Osteocyte (in vitro differentiated cells): ENCODE measurements at places on chromosomes 11 and 22. TPM values are rescaled to one million over a fixed set of nuclear protein-coding genes. Genes with fewer than 3 reads are reported as not detected.

GRCh38 chr11:75351541-75351790 lies at the start of gene ARRB1:
Gene ARRB1 (minus strand): TSS chr11:75351661. CDS start chr11:75351607, 54 bp downstream.
- H3K4me1 ChIP-seq: peaks cover 56% of the 10 kb centered on the region
- no peaks in the 10 kb centered on the region for H3K27me3 ChIP-seq
- H3K36me3 ChIP-seq: no peaks in the 10 kb centered on the region
- peak within 1 kb of the TSS; percentile 85 for H3K27ac ChIP-seq

GRCh38 chr11:125300791-125301218 lies 136.3 kb downstream of the PKNOX2 start:
- H3K4me1 ChIP-seq: peaks cover 60% of the 10 kb centered on the region
- peaks cover 26% of the 10 kb centered on the region for H3K36me3 ChIP-seq
- no peak overlapping the region for H3K4me3 ChIP-seq
- no peaks in the 10 kb centered on the region for H3K27me3 ChIP-seq

- peaks cover 21% of the 10 kb centered on the region for H3K27me3 ChIP-seq
- no peak overlapping the region for H3K27ac ChIP-seq
- DNase-seq: peak; percentile 57
- no peaks in the 10 kb centered on the region for H3K36me3 ChIP-seq
- no peaks in the 10 kb centered on the region for H3K4me1 ChIP-seq
- H3K4me3 ChIP-seq: no peak overlapping the region
Measured at GRCh38 chr22:48908547-48908946, 919.1 kb downstream of the BRD1 start.

- no peak overlapping the region for H3K27ac ChIP-seq
- no peaks in the 10 kb centered on the region for H3K36me3 ChIP-seq
- no peak for DNase-seq
- H3K4me1 ChIP-seq: no peaks in the 10 kb centered on the region
- H3K27me3 ChIP-seq: peaks cover 7% of the 10 kb centered on the region
- no peak overlapping the region for H3K4me3 ChIP-seq
Measured at GRCh38 chr11:70594031-70594430, 195.7 kb downstream of the CTTN start.

DNA sequence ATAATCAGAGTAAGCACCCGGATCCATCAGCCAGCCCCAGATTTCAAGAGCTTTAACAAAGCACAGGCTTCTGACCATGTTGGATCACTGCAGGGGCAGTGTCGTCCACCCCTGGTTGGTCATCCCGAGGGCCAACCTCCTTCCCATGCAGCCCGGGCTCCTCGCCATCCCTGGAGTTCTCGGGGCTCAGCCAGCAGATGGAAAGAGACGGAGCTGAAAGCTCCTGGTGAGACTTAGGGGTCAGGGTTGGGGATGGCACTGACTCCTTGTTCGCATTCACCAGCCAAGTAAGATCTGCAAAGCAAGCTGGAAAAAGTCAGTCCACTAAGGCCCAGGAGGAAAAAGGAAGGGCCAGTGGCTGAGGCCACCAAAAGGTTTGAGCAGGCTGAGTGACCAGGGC lies 888.9 kb downstream of the BRD1 start:
- H3K27ac ChIP-seq: no peak overlapping the region
- H3K4me3 ChIP-seq: no peak overlapping the region
- H3K27me3 ChIP-seq: peaks cover 3% of the 10 kb centered on the region
- peaks cover 3% of the 10 kb centered on the region for H3K36me3 ChIP-seq
- H3K4me1 ChIP-seq: no peaks in the 10 kb centered on the region

DNA sequence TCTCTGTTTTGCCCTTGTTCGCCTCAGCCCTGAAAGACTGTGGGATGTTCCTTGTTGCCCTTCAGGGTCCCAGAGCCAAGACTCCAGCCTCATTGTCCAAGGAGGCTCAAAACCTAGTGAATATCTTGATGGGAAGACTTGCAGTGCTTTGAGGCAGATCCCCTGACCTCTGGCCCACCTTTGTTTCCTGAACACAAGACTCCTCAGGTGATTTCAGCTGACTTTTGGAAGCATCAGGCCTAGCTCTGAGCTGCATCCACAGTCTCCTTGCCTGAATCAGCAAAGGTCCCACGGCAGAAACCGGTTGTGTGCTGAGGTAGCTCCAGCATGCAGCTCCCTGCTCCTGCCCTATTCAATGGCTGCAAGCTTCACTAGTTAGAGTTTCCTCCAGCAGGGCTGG lies 159.3 kb upstream of the B3GAT1 start:
- H3K27me3 ChIP-seq: peaks cover 5% of the 10 kb centered on the region
- H3K4me3 ChIP-seq: no peak overlapping the region
- no peaks in the 10 kb centered on the region for H3K4me1 ChIP-seq
- no peak for DNase-seq
- H3K36me3 ChIP-seq: no peaks in the 10 kb centered on the region

DNA sequence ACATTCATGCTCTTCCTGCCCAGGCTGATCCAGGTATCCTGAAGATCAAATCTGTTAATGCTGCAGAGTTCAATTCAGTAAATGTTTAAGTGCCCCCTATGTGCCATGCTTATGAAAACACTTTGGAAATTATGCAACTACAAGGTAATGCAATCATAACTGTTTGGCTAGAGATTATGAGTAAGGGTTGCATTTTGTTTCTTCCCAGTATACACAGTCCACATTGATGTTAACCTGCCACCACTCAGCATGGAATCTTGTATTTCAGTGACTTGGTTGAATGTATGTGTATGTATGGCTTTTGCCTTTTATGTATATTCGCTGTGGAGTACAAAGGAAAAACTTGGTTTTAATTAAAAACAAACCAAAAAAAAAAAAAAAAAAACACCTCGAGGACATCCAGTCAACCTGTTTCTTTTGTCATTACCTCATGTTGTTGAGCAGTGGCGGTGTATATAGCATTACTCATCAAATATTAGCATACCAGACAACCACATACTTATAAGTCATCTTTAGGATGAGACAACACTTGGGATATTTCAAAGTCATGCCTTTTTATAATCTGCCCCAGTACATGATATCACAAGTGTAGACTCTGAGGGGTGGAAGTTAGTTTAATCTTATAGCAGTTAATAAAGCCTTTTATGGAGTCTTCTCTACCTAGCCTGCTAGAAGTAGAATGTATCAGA lies 86.1 kb upstream of the HORMAD2 start:
- no peaks in the 10 kb centered on the region for H3K27me3 ChIP-seq
- no peak overlapping the region for H3K4me3 ChIP-seq
- no peak for DNase-seq
- H3K36me3 ChIP-seq: peaks cover 21% of the 10 kb centered on the region
- peaks cover 13% of the 10 kb centered on the region for H3K4me1 ChIP-seq
- H3K27ac ChIP-seq: peak overlapping the region; percentile 60

OR2AT4 gene
- total RNA-seq: not detected in 2 replicates

FAM111B gene
- 2.7 and 2.8 TPM in 2 replicates for total RNA-seq
